GM23248 (cell line): ENCODE measurements at places on chromosomes 16 and 17. TPM values are rescaled to one million over a fixed set of nuclear protein-coding genes. Genes with fewer than 3 reads are reported as not detected.

Gene CTRB2
- not detected in 2 replicates for polyA plus RNA-seq

Gene CSNK2A2
- polyA plus RNA-seq = 26.7 and 27.4 TPM in 2 replicates

Gene MYH13
- 0.03 TPM in 1 of 2 replicates, not detected in the other for polyA plus RNA-seq

Gene MYH8
- polyA plus RNA-seq = not detected in 2 replicates

Gene CDH16
- polyA plus RNA-seq = not detected in 2 replicates

Gene LYRM9
- 13.2 and 15.4 TPM in 2 replicates for polyA plus RNA-seq

Gene WRAP53
- 11.8 and 13.1 TPM in 2 replicates for polyA plus RNA-seq

Gene MMP25
- polyA plus RNA-seq = 0.16 and 0.23 TPM in 2 replicates

Gene TSNAXIP1
- polyA plus RNA-seq = 0.79 and 1.2 TPM in 2 replicates

Gene TNK1
- polyA plus RNA-seq = 1.1 and 1.2 TPM in 2 replicates

Gene C17orf50
- not detected in 2 replicates for polyA plus RNA-seq

Gene KRTAP3-1
- polyA plus RNA-seq = not detected in 2 replicates
